ENCODE measurements at places on chromosomes 3 and 15.

DNA sequence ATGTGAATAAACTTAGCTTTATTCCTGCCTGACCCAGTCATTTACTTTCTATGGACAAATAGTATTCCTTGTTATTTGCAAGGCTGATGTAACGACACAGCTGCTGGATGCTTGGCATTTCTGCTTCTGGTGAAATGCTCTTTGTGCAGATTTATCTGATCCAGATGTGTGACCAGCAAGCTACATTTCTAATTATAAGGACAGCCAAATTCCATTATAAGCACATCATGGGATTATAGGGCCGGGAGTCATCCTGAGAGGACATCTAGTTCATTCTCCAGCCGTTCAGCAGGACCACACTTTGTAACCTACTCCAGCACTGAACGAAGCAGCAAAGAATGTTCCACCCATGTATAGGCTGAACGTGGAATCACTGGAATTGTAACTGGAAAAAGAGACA is 42.9 kb downstream of the FNDC3B start:
- peak; percentile 72 for DNase-seq

DNA sequence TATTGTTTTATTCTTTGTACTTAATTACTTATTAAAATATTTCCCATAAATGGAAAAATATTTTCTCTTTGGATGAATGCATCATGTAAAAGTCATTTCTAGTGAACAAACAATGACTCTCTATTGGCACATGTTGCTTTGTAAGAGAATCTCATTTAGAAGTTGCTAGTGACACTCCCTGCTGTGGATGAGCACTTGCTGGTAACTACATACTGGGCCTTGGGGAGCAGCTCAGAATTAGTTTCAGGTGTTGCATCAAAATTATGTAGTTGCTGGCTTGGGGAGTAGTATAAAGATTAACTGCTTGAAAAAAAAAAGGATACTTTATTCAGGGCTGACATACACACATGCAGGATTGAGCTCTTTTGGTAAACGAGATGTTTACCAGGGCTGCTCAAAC is 80.3 kb upstream of the KCNAB1 start:
- no peak for DNase-seq

GRCh38 chr3:9064850-9065249 is 101.6 kb upstream of the RAD18 start:
- no peak for DNase-seq

DNA sequence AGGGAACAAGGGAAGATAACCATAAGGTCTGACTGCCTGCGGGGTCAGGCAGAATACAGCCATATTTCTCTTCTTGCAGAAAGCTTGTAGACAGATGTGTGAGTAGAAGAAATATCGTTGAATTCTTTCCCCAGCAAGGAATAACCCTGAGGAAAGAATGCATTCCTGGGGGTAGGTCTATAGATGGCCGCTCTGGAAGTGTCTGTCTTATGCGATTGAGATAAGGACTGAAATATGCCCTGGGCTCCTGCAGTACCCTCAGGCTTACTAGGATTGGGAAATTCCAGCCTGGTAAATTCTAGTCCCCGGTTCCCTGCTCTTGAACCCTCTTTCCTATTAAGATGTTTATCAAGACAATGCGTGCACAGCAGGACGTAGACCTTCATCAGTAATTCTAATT is 15.8 kb upstream of the SST start:
- no peak for DNase-seq

DNA sequence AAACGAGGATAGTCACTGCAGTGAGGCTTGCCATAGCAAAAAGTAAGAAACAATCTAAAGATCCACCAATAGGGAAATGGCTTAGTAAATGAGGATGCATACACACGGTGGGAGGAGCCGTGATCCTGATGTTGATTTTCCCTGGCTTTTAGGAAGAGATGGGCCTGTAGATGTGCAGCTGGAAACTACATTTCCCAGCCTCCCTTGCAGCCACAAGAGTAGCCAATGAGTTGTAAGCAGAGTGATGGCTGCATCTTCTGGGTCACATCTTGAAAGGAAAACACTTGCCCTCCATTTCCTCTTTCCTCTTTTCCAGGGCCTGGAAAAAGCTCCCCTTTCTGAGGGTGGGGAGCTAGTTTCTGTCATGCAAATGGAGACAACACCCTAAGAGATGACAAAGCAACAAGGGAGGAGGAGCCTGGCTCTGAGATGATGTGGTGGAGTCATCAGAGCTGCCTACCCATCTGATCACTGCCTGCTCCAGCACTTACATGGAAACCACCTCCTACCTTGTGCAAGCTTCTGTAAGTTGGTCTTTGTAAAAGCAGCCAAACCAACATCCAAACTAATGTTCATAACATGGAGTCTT is 139.1 kb downstream of the TLE3 start:
- no peak for DNase-seq

GRCh38 chr3:157958457-157958856 is 147.8 kb downstream of the SHOX2 start:
- DNase-seq: no peak

GRCh38 chr3:111582120-111582474 is 13.0 kb downstream of the ZBED2 start:
- no peak for DNase-seq

DNA sequence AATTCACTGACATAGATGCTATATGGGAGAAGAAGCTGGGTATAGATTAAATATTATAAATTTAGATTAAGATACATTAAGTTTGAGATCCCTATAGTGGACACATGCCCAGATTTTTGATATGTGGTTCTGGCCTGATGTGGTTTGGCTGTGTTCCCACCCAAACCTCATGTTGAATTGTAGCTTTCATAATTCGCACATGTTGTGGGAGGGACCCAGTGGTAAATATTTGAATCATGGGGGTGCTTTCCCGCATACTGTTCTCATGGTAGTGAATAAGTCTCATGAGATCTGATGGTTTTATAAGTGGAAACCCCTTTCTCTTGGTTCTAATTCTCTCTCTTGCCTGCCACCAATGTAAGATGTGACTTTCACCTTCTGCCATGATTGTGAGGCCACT is 189.4 kb upstream of the CD96 start:
- no peak for DNase-seq

GRCh38 chr3:176873261-176873660 is 324.0 kb downstream of the TBL1XR1 start:
- DNase-seq: no peak

DNA sequence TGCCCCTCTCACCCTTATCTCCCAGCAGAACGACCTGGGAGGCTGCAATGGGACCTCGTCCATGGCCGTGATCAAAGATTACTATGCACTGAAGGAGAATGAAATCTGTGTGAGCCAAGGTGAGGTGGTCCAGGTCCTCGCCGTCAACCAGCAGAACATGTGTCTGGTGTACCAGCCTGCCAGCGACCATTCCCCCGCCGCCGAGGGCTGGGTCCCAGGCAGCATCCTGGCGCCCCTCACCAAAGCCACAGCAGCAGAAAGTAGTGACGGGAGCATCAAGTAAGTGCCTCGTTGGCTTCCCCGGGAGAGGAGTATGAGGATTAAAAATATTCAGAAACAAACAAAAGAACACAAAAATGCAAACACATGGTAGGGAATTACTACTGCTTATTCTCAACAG is 55.9 kb upstream of the UMPS start:
- no peak for DNase-seq

DNA sequence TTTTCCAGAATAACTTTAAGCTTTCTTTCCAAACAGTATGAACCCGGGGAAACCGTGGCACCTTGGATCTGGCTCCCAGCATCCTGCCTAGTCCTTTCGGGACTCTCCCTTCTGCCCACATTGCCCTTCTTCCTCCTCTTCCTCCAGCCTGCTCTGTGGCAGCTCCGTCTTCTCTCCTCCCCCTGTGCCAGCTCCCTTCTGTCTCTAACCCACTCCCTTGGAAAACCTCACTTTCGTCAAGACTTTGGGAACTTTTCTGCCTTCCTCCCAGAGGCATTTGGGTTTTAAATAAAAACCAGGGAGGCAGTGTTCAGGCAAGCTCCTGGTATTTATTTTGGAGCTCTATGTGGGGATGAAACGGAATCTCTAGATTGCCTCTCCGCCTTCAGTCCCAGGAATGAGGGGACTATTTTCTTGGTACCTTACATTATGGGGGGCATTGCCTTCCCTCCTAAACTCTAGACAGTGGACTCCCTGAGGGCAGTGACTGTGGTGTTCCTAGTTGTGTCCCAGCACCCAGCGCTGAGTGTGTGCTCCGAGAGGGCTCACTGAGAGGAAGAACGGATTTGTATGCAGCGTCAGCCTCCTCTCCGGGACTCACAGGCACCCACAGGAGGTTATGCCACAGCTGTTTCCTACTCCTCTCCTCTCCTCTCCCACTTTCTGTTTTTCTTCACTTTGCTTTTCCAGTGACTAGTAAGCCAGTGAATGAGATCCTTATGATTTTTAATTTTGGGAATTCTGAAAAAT is 105.4 kb upstream of the MRPS22 start:
- DNase-seq: no peak

DNA sequence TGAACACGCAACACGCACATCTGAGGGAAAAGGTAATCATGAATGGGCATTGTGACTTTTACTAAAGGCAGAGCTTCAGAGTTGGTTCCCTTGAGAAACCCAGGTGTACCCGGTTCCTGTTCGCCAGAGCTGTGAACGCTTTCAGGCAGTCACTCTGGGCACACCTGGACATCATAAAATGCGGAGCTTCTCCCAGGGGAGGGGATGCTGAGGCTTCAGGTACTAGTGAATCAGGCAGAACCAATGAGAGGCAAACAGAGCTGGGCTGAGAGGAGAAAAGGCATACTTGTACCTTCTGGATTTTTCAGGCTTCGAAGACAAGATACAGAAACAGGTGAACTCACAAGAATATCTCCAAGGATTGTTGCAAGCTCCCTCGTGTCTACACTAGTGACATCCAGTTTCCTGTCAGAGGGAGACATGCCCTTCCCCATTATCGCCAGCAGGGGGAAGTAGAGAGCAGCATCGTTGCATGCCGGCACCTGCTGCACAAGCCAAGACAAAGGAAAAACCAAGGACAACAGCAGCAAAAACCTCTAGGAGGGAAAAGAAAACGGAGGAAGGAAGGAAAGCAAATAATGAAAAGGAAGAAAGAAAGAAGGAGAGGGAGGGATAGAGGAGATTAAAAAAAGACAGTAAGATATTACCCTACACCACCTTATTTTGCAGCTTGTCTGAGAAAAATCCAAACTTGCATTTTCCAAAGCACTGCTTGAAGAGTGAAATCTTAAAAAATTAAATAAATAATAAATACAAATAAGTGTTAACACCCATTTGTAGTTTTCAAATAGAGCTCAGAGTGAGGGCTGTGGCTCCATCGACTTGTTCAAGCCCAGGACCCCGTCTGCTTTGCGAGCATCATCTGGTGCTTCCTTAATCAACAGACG is 2.0 kb downstream of the AHSG start:
- peak; percentile 76 for DNase-seq

DNA sequence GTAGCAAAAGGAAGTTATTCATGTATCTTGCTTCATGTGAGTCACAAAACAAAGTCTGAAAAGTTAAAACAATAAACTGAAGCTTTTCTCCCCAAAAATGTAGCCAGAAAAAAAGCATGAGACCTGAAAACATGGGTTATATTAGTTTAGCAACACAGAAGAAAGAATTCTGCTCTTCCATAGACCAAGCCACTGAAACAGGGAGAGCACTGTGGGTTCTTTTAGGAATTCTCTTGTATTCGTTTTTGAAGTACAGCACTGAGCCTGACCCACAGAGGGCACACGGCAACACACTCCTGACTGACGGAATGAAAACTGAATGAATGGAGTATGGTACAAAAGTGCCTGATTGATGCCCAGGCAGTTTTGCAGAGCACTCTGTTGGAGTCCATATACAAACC is 66.6 kb downstream of the TM4SF4 start:
- no peak for DNase-seq

DNA sequence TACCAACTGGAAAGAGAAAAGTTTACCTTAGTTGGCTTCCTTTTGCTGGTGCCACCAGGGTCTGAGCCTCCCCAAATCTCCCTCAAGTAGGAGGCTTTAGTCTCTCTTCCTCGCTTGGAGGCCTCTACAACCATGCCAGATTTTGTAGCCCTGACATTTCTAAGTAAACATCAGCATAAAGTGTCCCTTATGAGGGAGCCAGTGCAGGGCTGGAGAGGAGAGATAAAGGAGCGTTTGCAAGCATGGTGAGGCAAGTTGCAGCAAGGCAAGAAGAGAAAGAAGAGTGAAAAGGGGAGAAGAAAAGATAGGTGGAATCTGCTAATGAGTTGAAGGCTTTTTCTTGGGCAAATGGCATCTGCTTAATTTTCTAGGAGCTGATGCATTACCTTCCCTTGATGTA is 82.7 kb upstream of the FNDC3B start:
- no peak for DNase-seq

DNA sequence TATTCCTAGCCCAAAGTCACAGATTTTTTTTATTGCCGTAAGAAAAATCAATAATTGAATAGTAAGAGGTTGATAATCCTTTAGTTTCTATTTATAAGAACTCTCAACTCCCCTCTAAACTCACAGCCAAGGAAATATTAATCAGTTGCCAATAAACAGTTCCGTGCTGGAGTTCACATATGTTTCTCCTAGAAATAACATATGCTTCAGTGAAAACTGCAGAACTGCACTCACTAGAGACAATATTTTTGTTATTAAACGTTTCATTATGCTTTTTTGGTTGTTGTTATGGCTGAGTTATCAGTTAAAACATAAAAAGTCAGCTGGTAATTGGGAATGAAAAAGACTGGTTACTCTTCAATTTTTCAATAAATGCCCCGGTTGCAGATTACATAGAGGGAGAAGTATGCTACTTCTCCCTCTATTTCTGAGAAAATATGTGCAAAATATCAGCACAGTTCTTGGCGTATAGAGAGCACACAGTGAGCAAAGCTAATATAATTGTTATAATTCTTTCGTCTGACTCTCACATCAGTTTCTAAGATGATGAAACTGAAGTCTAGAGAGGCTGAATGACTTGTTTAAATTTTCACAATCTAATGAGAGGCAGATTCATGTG is 781.2 kb upstream of the GRM7 start:
- DNase-seq: no peak

- no peak for DNase-seq
These were observed 30.3 kb downstream of the TPRG1 start for GRCh38 chr3:189202106-189202505.

DNA sequence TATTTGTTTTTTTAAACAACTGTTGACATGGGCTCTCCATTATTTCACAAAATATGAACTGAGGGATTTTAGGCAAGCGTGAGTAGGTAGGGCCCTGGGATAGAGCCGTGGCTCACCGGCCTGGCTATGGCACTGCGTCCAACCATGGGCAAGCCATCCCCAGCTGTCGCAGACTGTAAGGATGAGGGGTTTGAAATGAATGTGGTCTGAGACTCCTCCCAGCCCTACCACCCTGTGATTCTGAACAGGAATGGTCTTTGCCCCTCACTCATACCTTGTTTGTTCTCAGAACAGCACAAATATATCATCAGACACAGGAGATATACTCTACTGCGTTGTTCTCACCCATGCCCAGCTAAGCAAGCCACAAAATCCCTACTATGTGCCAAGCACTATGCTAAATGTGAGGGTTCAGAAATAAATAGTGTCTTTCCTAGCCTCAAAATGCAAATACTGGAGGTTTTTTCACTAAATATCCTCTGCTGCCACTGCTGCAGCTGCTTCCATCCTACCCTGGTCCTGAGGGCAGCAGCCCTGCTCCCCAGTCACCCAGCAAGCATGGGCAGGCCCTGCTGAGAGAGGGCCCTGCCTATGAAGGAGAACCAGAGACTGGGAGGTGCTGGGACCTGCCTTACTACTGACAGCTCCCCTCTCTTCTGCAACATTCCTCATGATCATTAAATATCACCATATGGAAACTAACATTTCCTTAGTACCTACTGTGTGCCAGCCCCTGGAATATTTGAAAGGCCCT is 102.8 kb downstream of the XXYLT1 start:
- no peak for DNase-seq

GRCh38 chr15:50718700-50719125 is 32.1 kb upstream of the TRPM7 start:
- no peak for DNase-seq

GRCh38 chr15:94674296-94674695 is 442.9 kb downstream of the MCTP2 start:
- no peak for DNase-seq
